ENCODE measurements at places on chromosomes 12 and 14.

DNA sequence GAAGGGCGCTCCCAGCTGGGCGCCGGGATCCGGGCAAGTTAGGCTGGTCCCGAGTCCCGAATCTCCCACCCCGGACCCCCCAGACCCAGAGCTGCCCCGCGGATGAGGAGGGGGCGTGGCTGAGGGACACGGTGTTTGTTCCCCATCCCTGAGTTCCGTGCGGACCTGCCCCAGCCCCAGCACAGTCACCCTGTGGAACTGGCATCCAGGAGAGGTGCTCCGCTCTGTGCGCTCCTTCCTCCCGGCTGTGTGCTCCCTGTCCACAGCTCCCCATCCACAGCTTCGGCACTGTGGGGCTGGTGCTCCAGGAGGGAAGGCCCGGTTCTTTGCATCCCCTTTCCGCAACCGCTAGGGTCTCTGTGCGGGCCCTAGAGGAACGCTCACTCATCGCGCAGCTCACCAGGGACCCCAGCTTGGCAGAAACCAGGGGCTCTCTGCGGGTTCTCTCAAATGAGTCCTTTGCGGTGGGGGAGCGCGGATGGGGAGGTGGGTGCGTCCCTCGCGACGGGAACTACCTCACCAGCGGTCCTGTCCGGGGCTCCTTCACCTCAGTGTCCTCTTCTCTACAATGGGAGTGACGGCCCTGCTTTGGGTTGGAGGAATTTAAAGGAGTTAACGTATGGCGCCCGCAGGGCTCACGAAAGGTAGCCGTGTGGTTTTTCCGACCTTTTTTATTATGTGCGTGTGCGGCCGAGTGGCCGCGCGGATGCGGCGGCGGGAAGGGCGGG, 845 bp downstream of the TMEM132C start:
- DNase-seq = no peak

DNA sequence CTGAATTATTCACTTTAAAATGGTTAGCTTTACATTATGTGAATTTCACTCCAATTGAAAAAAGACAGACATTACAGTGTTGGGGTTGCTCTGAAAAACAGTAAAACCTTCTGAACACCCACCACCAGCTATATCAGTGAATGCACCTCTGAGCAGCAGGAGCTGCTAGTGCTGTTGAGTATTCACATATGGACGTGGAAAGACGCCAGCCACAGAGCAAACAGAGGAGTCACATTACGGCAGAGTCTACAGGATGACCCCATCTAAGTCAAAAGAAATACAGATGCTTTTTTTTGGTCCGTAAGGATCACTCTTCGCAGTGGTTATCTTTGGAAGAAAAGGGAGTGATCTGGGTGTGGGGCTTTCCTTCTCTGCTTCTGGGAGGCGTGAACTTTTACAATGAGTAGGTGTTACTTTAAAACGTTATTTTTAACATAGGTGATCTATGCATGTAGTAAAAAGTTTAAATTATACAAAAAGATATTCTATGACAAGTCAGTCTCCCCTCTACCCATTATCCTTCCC, 4.5 kb downstream of the HVCN1 start:
- no peak for DNase-seq

- no peak for DNase-seq
Observed at GRCh38 chr12:88052686-88053085, 23.5 kb upstream of the C12orf50 start.

- DNase-seq = no peak
Observed at GRCh38 chr14:58200480-58200841, 512 bp downstream of the ACTR10 start.

- DNase-seq = peak; percentile 50
Observed at GRCh38 chr12:57087691-57088353, 1.1 kb upstream of the NAB2 start.

DNA sequence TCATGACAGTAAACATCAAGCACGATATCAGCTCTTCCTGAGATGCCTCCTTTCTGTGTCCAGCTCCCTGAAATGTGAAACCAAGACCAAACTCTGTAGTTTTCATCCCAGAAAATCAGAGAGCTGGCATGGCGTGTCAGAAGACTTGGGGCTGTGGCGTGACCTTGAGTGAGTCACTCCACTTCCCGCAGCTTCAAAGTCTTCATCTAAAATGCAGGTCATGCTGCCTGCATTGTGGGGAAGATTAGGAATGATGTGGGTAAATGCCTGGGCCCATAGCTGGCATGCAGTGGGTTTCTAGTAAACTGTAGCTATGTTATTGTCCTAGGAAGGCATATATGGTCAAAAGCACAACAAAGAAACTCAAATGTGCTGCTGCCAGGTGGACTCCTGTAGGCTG, 28.8 kb downstream of the OAS2 start:
- DNase-seq = no peak

- no peak for DNase-seq
Observed at GRCh38 chr14:20179880-20180279, 10.8 kb upstream of the OR11G2 start.

- no peak for DNase-seq
Observed at GRCh38 chr12:117472983-117473382, 111.6 kb upstream of the NOS1 start.

- no peak for DNase-seq
Observed at GRCh38 chr14:32254952-32255679, 52.0 kb upstream of the RNU6-8 start.

DNA sequence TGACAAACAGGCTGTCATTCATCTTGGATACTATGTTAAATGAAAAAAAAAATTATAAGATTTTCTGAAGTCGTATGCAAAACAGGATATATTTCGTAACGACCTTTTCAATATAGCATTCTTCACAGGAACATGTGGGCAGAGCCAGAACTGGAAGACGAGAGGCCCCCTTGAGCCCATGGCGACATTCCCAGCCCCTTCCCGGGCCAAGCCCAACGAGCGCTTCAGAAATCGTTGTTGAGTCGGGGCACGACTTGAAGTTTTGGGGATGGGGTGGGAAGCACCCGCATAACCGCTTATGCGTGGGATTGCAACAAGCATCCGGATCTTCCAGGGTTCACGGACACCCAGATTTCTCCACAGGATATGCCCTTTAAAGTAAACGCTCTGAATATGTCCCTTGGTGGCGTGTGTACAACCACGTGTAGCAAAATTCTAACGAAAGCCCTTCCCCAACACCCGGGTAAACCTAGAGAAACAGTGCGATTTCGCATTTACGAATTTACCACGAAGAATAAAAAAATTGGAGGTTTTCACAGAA, 736 bp downstream of the C14orf39 start:
- no peak for DNase-seq

DNA sequence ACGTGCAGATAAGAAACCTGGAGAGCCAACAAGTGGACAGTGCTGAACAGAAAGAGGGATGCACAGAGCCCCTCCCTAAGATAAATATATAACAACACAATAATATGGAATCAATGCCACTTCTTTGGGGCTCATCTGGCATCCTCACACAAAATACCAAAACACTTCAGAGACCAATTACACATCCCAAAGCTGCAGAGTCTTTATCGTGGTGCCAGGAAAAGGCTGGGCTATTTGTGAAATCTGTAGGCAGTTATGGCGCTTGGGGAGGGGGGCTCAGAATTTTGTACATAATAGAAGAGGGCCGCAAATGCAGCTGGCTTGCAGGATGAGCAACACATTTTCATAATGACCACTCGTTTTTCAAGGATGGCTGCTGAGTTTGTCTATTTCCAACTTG, 160.4 kb upstream of the NOS1 start:
- no peak for DNase-seq

GRCh38 chr12:132711080-132711843, 620 bp downstream of the PGAM5 start:
- no peak for DNase-seq

DNA sequence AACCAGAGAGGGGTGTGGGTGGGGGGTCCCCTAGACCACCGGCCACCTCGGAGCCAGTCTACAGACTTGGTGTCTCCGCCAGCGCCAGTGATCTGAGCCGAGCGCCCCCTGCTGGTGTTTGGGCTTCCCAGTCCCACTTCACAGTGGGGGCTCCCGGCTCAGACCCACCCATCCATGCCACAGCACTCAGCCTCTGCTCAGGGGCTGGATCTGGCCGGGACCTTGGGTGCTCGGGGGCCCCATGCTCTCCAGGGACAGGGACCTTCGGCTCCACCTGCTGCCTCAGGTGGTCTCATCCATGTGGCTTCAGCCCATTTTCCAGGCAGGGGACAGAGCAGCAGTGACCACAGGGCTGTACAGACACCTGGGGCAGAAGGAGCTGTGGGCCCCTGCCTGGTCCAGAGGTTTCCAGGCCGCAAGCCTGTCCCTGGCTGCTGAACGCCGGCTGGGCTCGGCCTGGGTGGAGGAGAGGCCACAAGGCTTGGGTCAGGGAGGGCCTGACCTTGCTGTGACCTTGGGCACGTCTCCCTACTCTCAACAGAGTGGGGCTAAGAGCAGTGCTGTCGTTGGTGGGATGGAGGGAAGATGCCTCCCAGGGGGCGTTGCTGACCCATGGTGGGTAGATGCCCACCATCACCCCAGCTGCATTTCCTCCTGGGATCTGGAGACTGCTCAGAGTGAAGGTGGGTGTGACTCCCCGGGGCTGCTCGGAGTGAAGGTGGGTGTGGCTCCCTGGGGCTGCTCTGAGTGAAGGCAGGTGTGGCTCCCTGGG, 86.3 kb downstream of the KIF26A start:
- DNase-seq = no peak

DNA sequence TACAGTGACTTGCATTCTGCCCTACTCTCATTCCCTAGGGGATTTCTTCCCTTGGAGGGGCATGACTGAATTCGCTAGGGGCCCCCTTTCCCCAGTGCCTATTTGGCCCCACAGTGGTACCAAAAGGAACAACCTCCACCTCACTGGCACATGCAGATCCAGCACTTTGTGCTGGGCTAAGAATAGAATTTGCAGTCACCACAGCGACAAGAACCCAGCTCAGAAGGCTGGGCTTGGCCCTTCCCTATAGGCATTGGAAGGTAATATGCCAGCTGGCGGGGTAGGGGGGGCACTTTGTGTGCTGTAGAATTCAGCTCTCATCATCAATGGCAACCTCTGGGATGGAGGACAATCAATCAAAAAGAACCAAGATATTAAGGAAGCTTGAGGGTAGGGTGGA, 13.9 kb downstream of the BAZ2A start:
- DNase-seq = no peak

DNA sequence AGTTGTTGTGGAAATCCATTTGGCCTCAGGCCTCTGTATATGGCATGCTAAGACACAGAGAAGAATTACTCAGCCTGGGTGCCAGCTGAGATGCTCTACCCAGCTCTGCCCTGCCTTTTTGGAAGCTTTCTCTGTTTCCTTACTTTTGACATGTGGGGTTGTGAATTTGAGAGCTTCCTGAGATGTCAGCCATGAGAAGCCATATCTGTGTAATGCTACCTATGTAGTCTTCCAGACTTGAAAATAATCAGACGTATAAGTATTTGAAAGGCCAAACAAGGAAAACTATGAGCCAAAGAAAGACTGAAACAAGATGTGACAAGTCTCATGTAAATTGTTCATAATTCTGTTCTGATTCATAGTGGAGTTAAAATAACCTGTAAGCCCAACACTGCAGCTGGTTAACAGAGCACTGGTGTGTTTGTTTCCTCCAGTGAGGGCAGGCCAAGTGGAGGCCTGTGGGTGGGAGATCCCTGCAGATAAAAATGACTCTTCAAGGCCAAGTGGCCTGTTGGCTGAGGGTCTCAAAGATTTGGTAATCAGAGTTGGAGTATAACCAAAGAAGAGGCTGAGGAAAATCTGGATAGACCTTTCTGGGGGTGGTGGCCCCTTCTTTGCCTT, 94.0 kb downstream of the TMX1 start:
- DNase-seq = no peak

GRCh38 chr14:88380405-88380804, 5.1 kb upstream of the SPATA7 start:
- DNase-seq = no peak
